ENCODE measurements at places on chromosomes 4 and X. TPM values are rescaled to one million over a fixed set of nuclear protein-coding genes. Genes with fewer than 3 reads are reported as not detected.
A peak's percentile ranks its signal among the peaks of the same experiment; 100 is the strongest.

DNA sequence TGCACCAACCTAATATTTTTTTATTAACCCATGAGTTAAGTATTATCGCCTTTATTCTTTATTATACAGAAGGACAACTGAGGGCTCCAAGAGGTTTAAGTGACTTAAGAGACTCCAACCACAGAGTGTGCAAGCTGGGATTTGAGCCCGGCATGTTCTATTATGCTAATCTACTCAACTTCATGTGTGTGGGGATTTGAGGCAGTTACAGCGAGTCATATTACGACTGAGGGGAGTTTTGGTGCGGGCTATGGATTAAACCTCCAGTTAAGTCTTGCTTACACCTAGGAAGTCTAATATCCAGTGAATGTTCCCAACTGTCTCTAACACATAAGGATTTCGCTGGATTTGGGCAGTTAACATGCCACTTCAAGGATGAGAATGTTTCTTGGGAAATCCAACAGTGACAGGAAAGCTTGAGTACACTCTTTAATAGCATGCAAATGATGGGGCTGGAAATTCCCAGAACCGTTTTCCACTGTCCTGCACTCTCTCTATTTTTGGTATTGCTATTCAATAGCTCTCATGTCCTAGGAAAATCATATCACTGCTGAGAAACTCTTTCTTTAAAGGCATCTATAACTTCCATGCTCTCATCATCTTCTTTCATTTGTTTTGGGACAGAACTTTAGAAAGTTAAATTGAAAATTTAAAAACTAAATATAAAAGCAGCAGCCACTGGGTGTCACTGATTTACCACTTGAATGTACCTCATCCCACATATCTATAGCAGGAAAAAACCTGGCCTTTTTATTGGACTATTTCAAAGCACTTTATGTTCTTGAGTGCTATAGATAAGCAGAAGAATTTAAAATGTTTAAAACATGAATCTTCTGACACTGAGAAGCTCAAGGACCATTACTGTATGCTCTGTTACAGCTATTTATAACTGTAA is 165.1 kb upstream of the TTC29 start:
- no peaks in the 10 kb centered on the region for H3K27me3 ChIP-seq
- H3K4me3 ChIP-seq, result no peak overlapping the region
- H3K36me3 ChIP-seq, result peaks cover under 1% of the 10 kb centered on the region
- no peak overlapping the region for H3K27ac ChIP-seq
- no peaks in the 10 kb centered on the region for H3K4me1 ChIP-seq
- no peak for DNase-seq

The PLS3 gene
- total RNA-seq, result 169 TPM

The GPM6B gene
- total RNA-seq, result 4.3 TPM

DNA sequence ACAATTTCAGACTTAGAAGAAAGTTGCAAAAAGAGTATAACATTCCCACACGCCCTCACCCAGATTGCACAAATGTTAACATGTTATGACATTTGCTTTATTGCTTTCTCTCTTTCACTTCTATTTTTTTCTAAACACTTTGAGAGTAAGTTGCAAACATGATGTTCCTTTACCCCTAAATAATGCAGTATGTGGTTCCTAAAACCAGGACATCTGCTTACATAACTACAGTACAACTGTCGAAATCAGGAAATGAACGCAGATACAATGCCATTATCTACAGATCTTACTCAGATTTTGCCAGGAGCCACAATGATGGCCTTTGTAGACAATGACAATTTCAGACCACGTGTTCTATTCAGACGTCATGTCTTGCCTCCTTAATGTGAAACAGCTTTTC is 22.4 kb downstream of the SH3TC1 start:
- no peaks in the 10 kb centered on the region for H3K27me3 ChIP-seq
- no peak for DNase-seq
- H3K27ac ChIP-seq, result no peak overlapping the region
- no peaks in the 10 kb centered on the region for H3K4me1 ChIP-seq
- no peaks in the 10 kb centered on the region for H3K36me3 ChIP-seq

The FAM236B gene
- total RNA-seq, result not detected

GRCh38 chr4:177265729-177266128 is 43.9 kb upstream of the NEIL3 start:
- DNase-seq, result no peak
- H3K27me3 ChIP-seq, result no peaks in the 10 kb centered on the region
- no peaks in the 10 kb centered on the region for H3K36me3 ChIP-seq

The KLHL4 gene
- total RNA-seq, result not detected

DNA sequence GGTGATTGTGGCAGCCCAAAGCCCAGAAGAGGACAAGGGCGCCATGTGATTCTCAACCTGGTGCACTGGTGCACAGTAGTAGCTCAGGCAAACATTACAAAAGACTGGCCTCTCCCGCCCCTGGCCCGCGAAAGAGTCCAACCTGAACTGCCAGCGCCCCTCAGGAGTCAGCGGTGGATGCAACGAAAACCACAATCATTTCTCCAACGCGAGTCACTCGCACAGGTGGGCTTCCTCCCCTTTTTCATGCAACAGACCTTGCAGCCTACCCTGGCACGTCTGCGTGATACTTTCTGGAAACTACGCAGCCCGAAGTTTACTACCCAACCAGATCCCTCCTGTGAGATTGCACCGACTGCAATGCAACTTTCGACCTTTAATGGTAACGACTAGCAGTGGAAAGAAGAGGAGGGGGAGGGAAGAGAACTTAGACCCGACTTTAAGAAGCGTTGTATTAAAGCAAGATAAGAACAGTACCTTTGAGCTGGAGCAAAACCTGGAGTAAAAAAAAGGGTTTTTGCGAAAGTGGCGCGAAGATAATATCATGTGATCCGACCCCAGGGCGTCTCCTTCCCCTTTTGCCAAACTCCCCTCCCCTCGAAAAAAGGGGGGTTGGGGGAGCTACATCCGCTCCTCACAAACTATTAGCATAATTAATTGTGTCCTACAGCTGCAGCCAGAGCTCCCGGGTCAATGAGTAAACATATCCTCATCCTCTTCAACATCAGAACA is 63.3 kb upstream of the CCDC160 start:
- H3K4me3 ChIP-seq, result peak overlapping the region; percentile 86
- H3K36me3 ChIP-seq, result peaks cover 16% of the 10 kb centered on the region
- DNase-seq, result no peak
- peaks cover 35% of the 10 kb centered on the region for H3K27me3 ChIP-seq

- no peaks in the 10 kb centered on the region for H3K4me1 ChIP-seq
- H3K4me3 ChIP-seq, result no peak overlapping the region
- H3K36me3 ChIP-seq, result no peaks in the 10 kb centered on the region
Observed at GRCh38 chr4:20754036-20754435, 53.8 kb downstream of the PACRGL start.

GRCh38 chr4:42282081-42282901 is 115.0 kb upstream of the SHISA3 start:
- no peak overlapping the region for H3K27ac ChIP-seq
- H3K27me3 ChIP-seq, result no peaks in the 10 kb centered on the region
- no peaks in the 10 kb centered on the region for H3K36me3 ChIP-seq
- H3K4me3 ChIP-seq, result no peak overlapping the region
- no peaks in the 10 kb centered on the region for H3K4me1 ChIP-seq

GRCh38 chr4:172698256-172698655 is 470.4 kb upstream of the GALNT7 start:
- no peaks in the 10 kb centered on the region for H3K27me3 ChIP-seq
- H3K27ac ChIP-seq, result no peak overlapping the region
- no peaks in the 10 kb centered on the region for H3K4me1 ChIP-seq
- DNase-seq, result no peak
- H3K36me3 ChIP-seq, result no peaks in the 10 kb centered on the region

The TMEM255A gene
- not detected for total RNA-seq

DNA sequence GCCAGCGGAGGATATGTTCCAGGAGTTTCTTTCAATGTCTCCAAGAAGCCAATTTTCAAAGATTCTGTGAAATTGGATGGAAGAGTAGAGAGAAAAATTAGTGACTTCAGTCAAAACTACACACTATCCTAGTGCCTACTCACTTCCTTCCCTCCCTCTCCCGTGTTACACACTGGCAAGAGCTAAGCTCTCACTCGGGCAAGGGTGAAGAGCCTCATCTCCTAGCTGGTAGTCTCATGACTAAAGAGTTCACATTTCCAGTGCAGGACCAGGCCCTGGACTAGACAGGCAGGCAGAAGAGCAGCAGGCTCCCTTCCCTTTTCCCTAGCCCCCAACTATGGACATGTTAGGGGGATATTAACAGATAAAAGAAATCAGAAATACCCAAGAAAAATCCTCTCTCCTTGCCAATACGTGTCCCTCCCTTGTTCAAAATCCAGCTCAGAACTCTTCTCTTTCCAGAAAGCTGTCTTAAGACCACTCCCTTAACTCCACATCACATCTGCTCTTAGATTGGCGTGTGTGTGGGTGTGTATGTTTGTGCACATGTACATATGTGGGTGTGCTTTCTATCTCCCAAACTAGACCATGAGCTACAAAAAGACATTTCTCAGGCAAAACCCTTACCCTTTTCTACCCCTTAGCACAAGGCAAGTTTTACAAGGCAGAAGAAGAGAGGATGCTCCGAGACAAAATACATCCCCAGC is 29.9 kb downstream of the ZDHHC9 start:
- peaks cover 26% of the 10 kb centered on the region for H3K36me3 ChIP-seq
- DNase-seq, result no peak
- no peak overlapping the region for H3K27ac ChIP-seq
- no peaks in the 10 kb centered on the region for H3K4me1 ChIP-seq

DNA sequence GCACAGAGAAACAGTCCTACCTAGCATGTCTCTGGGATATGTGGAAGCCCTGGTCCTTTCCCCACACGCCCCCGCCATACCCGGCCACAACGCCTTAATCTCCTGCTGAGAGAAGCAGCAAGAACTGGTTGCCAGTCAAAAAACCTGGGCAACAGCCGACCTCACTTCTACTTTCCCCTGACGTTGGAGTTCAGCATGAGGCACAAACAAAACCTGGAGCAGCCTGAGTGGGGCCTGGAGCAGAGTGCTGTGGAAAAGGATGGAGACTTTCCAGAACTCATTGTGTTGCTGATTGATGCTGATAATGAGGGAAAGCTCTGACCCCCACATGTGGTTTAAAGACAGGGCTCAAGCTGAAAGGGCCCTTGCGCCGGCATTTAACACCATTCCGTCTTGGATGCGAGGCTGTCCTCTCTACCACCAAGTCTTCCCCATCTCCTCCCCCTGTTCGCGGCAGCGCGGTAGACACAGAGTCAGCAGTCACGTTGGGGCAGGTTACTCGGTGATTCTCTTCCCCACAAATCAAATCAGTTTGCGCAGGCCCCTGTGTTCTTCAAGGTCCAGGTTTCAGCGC is 666 bp downstream of the CCDC158 start:
- H3K4me1 ChIP-seq, result peaks cover under 1% of the 10 kb centered on the region
- DNase-seq, result no peak
- H3K27me3 ChIP-seq, result no peaks in the 10 kb centered on the region
- no peak overlapping the region for H3K27ac ChIP-seq
- peak overlapping the region; percentile 82 for H3K4me3 ChIP-seq

DNA sequence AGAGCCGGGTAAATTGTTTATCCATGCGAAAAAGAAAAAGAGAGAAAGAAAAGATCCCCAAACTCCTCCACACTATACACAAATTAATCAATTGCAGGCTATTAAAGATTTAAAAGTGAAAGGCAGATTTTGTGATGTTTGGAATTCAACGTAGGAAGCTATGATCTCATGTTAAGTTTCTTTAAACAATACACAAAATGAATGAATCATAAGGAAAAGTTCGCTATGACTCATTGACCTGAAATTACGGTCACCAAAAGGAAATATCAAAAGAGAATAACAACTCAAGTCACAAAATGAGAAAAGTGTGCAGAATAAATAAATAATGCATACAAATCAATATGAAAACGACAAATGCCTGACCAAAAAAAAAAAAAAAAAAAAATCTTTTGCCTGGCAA is 28.6 kb downstream of the CLNK start:
- peaks cover 29% of the 10 kb centered on the region for H3K4me1 ChIP-seq
- peaks cover 6% of the 10 kb centered on the region for H3K36me3 ChIP-seq
- peak overlapping the region; percentile 64 for H3K4me3 ChIP-seq

DNA sequence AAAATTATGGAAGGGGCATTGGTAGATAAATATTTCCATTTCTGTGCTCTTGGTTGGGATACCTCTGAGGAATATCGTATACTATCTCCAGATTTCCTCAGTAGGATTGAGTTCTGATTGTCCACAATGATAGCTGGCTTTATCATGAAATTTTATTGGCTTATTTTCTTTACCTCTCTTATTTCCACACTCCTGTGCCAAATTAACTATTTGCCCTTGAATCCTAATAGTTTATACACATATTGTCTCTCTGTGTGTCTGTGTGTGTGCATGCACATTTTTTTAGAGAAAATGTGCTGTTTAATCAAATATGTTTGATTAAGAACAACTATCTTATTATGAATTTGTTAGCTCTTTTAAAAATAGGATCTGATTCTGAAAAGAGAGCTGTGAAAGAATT is 271.6 kb downstream of the DTHD1 start:
- H3K4me1 ChIP-seq, result no peaks in the 10 kb centered on the region
- no peak overlapping the region for H3K27ac ChIP-seq
- no peaks in the 10 kb centered on the region for H3K36me3 ChIP-seq
- no peaks in the 10 kb centered on the region for H3K27me3 ChIP-seq
- H3K4me3 ChIP-seq, result no peak overlapping the region

DNA sequence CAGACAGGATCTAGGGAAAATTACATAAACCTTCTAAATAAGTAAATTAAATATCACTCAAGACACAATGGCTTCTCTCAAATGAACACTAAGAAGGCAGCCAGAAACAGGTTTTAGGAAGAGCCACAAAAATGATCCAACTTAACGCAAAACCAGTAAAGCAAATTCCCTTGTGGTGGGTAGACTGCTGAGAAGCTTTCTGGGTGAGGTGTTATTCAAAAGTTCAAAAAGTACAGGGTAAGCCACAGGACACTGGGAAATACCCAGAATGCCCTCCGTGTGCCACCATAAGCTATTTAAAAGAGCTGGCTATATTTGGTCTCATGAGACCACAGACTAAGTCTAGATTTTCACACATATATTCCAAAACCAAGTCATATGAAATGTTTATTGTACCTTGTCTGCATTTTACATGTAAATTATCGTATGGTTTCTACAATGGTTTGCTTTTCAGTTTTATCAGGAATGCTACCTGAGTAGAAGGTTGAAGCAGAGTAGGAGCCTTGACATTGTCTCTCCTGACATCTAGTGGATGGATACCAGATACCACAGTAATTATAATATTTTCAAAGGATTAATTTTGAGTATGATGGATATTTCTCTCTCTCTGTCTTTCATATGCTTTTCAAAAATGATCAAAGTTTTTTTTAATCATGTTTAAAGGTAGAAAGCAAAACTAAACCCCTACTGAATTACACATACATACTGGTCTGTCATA is 109.3 kb upstream of the KLHL13 start:
- H3K4me1 ChIP-seq, result peaks cover 10% of the 10 kb centered on the region
- H3K36me3 ChIP-seq, result no peaks in the 10 kb centered on the region
- no peak overlapping the region for H3K4me3 ChIP-seq
- H3K27me3 ChIP-seq, result no peaks in the 10 kb centered on the region
- peak overlapping the region; percentile 15 for H3K27ac ChIP-seq

The S100G gene
- not detected for total RNA-seq

GRCh38 chr4:7395645-7396044 is 39.1 kb downstream of the PSAPL1 start:
- peaks cover 72% of the 10 kb centered on the region for H3K27me3 ChIP-seq
- H3K4me1 ChIP-seq, result no peaks in the 10 kb centered on the region
- peaks cover 4% of the 10 kb centered on the region for H3K36me3 ChIP-seq
